ENCODE measurements at places on chromosomes 13 and 19.

DNA sequence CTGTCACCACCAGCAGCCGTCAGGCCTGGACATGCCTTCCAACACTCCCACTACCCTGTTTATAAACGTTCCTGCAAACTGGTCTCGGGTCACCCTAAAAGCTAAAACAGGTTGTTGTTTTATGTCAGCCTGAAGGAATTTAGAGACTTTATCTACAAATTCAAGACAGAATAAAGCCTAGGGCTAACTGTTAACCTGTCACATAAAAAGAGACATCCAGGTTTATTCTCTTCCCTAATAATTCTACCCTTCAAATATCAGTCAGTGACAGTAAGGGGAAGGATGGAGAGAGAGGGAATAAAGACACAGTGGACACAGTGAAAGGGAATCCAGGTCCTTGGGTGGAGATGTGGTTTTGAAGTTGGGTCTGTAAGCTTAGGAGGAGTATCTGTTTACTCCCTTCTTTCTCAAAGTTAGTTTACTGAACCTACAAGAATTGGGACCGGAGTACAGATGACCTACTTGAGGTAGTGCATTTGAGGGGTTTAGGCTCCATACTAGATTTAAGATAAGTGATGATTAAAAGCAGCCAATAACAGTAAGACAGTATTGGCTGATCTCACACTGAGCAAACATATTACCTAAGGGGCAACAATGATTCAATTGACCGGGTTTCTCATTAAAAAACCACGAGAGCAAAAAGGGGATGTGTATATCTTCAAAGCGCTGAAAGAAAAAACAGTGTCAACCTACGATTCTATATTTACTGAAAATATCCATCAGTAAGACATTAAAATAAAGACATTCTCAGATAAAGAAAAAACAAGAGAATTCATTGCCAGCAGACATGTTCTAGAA, 142.7 kb downstream of the USP12 start:
- no peak for DNase-seq

GRCh38 chr19:54114340-54115108, 933 bp downstream of the TFPT start:
- DNase-seq = peak; percentile 84

DNA sequence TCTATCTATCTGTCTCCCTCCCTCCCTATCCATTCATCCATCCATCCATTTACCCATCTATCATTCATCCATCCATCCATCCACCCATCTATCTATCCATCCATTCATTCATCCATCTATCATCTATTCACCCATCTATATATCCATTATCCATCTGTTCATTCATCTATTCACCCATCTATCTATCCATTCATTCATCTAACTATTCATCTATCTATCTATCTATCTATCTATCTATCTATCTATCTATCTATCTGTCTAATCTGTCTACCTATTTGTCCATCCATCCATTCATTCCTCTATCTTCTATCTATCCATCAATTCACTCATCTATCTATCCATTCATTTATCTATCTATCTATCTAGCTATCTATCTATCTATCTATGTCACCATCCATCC, 4.4 kb upstream of the CDK8 start:
- no peak for DNase-seq

DNA sequence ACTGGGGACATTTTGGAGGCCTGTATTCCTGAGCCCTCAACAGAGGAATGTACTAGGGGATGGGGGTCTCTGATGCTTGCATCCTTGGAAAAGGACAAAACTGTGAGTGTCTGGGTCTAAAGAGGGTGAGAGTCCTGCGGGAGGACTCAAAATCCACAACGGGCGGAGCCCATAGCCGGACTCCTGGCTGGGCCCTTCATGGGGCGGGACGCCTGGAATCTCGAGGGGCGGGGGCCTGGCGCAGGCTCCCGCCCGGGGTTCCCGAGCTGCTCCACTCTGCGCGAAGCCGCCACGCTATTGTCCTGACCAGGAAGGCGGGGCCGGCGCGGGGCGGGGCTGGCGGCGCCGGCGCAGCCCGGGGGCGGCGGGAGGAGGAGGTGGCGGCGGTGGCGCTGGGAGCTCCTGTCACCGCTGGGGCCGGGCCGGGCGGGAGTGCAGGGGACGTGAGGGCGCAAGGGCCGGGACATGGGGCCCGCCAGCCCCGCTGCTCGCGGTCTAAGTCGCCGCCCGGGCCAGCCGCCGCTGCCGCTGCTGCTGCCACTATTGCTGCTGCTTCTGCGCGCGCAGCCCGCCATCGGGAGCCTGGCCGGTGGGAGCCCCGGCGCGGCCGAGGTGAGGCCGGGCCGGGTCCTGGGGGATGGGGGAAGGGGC, at the start of gene APLP1:
Gene APLP1, plus strand, starts transcription at position 403 of the 651 bp plus-strand sequence. Its CDS starts 63 bp downstream, at position 466.
- DNase-seq = peak; percentile 66

GRCh38 chr19:34260771-34261173, 6.4 kb downstream of the GARRE1 start:
- no peak for DNase-seq

GRCh38 chr13:37446503-37446902, 152.1 kb downstream of the POSTN start:
- no peak for DNase-seq

- DNase-seq = no peak
These were observed 389.4 kb downstream of the RFC3 start for GRCh38 chr13:34207334-34207733.

GRCh38 chr19:11506101-11506555, 489 bp upstream of the ZNF653 start:
- DNase-seq = no peak

DNA sequence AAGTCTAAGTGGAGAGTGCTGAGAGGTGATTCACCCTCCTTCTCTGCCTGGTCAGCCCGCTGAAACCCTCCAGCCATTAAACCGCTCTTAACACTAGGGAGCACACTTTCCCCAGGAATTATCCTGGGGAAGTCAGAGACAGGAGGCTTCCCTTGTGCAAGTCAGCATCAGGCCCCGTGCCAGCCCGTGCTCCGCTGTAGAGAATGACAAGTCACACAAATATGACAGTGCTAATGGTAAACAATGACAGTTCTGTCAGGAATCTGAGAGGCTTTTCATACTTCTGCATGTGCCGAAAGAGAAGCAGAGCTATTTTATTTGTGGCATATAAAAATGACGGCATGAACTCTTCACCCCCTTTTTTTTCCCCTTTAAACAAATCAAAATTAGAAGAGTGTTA, 816.9 kb upstream of the SLC10A2 start:
- DNase-seq = no peak

- DNase-seq = no peak
These were observed 14.6 kb upstream of the SIN3B start for GRCh38 chr19:16814526-16815100.

Measured in activated CD8-positive, alpha-beta T cell treated with anti-CD3 and anti-CD28 coated beads, Interleukin-2, amount 10 ng/mL, durations not matched to agents 7 days and 5 days (primary cell).